NK-92 treated with Interleukin-12 subunit alpha and Interleukin-12 subunit beta, amount 100 ng/mL, for 24 hours (cell line): ENCODE measurements at places on chromosomes 12 and 14.

GRCh38 chr14:58354808-58355207, 40.9 kb upstream of the TOMM20L start:
- DNase-seq = no peak

GRCh38 chr12:132445884-132446632, 43.9 kb upstream of the FBRSL1 start:
- DNase-seq = peak; percentile 86

DNA sequence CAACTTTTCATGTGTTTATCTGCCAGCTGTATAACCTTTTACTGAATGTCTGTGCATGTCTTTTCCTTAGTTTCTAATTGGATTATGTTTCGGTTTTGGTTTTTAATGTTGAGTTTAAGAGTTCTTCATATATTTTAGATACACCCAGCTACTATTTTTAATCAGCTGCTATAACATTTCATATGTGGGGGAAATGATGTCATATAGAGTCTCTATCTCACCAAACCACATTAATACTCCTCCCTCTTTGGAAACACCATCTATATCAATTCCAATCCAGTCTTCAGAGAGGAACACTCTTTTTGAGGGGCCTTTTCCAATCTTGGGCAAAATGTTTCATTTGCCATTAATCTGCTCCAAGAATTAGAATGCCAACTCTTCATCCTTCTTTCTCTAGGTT, 28.5 kb upstream of the GCH1 start:
- no peak for DNase-seq

GRCh38 chr14:81371802-81372201, 28.3 kb downstream of the STON2 start:
- no peak for DNase-seq
